Left lobe of liver (tissue), 2 donors: ENCODE measurements at places on chromosomes 12 and 14.

GRCh38 chr12:112357214-112357613 is 25.0 kb downstream of the HECTD4 start:
- no peak for DNase-seq

DNA sequence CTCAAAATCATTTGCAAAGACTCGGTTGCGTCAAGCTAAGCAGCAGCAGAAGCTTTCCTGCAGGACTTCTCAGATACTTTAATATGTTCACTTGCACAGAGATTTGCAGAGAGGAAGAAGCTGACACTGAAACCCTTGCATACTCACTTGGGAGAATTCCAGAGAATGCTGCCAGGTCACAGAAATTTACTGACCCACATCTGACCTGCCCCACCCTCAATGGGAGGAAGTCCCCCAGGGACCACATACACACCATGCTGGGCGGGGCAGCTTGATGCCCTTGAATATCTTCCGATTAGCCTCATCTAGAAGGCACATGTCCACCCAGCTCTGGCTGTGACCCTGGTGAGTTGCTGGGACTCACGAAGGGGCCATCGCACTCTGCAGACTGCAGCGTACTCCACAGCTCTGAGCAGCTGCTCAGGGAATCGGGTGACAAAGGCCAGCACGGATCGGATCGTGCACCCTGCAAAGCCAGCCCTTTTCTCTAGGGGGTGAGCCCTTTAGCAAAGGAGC is 83.2 kb downstream of the ITPK1 start:
- DNase-seq, result no peak

DNA sequence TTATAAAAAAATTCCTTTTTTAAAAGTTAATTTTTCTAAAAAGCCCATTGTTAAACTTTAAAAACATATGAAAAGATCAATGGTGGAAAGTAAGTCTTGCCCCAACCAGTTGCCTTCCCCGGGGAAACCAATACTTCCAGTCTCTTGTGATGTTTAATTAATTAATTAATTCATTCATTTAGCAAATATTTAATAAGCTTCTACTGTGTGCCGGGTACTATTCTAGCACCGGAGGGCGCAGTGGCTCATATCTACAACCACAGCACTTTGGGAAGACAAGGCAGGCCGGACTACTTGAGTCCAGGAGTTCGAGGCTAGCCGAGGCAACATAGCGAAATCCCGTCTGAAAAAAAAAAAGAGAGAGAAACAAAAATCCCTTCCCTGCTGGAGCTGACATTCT is 87.4 kb downstream of the HECTD4 start:
- no peak for DNase-seq

DNA sequence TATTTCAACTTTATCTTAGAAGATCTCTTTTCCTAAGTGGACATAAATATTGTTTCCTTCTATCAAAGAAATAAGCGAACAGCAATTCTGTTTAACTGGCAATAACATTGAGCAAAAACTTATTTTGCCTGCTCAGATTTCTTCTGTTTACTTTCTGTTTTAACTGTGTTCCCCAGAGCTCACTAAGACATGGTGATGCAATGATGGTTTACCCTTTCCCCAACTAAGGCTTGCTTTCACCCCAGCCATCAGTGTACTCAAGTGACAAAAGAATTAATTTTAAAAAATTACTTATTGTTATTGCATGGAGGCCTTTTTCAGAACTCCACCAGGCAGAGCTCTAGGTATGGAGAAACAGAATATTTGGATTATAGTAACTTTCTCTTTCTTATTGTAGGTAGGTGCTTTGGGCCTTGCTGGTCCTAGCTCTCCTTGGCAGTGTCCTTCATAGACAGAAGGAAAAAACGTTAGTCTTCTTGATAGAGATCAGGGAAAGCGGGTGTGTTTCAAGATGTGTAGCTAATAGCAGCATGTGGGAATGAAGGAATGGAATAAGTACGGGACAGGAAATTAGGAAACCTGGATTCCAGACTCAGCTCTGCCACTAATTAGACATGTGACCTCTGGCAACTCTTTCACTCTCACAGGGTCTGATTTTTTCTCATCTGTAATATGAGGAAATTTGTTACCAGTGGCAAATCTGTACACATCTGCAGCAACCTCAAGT is 14.6 kb upstream of the DDHD1 start:
- no peak for DNase-seq

- DNase-seq, result no peak
Observed at GRCh38 chr12:31018790-31019505, 54.7 kb upstream of the DDX11 start.

DNA sequence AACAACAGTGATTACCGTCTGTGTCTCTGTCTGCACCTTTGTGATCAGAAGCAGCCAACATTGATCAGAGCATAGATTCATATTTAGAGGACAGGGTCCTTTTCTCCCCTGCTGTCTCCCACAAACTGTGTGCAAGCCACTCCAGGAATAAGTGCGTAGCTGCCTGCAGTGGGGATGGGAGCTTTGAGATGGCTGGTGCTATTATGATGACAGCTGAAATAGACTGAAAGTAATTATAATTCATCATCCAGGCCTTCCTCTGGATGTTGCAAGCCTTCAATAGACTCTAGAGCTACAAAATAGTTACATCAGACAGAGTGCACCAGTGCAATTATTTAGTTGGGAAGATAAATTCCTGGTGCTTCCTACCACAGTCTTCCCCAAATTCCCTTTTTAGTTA is 68.1 kb downstream of the BORCS5 start:
- DNase-seq, result no peak

- no peak for DNase-seq
Observed at GRCh38 chr12:78085542-78086182, 255.0 kb downstream of the NAV3 start.

- DNase-seq, result no peak
Observed at GRCh38 chr12:105775343-105775742, 363.4 kb downstream of the NUAK1 start.

GRCh38 chr12:102342281-102343006 is 137.9 kb downstream of the IGF1 start:
- peak; percentile 54 for DNase-seq

DNA sequence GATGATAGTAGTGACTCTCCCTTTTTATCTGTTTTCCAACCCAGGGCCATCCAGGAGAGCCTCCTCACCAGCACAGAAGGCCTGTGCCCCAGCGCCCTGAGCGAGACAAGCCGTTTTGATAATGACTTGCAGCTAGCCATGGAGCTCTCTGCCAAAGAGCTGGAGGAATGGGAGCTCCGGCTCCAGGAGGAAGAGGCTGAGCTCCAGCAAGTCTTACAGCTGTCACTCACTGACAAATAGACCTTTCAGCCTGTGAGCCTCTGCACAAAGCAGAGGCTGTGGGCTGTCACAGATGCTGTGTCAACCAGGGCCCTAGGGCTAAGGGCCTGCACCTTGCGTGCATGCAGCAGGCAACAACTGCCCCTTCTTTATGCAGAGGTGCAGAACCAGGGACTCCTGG is 11.0 kb downstream of the C12orf76 start:
- no peak for DNase-seq

DNA sequence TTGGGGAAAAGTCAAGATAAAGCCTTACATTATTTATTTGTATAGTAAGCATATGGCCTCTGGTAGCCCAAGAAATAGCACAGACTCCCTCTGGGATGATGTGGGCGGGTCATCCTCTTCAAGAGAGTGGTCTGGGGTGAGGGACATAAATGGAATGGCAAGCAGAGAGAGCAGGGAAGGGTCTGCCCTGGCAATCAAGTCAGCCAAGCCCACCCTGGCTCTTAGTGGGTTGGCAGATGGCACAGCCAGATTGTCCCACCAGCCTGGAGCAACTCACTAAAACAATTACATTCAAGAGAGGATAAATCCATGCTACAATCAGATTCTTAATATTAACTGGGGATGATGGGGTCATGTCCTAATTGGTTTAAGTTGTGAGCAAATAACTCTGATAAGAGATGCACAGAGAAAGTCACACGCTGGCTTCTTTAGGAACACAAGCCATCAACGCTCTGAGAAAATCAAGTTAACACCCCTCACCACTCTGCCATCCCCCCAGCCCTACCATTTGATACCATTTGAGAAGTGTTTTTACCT is 2.8 kb upstream of the PELI2 start:
- DNase-seq, result no peak

- DNase-seq, result peak; percentile 87
Observed at GRCh38 chr14:33950320-33951182, at the start of gene EGLN3. Gene EGLN3, minus strand, starts transcription at chr14:33951074. Its CDS starts 322 bp downstream, at chr14:33950752.

GRCh38 chr14:41586237-41586636 is 20.4 kb upstream of the LRFN5 start:
- no peak for DNase-seq

- no peak for DNase-seq
Observed at GRCh38 chr12:98020376-98020775, 495.0 kb upstream of the TMPO start.

DNA sequence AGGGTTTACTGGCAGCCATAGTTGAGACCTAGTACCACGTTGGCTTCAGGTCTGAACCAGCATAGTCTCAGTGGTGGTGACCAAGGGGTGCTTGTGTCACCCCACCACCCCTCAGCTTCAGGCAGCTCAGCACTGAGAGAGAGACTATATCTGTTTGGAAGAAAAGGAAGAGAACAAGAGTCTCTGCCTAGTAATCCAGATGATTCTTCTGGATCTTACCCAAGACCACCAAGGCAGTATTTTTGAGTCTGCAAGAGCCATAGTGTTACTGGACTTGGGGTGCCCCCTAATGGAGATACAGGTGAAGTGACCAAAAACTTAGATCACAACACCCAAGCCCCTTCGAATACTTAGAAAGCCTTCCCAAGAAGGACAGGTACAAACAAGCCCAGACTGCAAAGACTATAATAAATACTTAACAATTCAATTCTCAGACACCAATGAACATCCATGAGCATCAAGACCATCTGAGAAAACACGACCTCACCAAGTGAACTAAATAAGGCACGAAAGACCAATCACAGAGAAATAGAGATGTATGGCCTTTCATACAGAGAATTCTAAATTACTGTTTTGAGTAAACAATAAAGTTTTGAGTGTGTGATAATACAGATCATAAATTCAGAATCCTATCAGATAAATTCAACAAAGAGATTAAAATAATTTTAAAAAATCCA is 107.0 kb downstream of the HELB start:
- no peak for DNase-seq

- DNase-seq, result no peak
Observed at GRCh38 chr14:96797582-96798349, 584 bp downstream of the VRK1 start.

- no peak for DNase-seq
Observed at GRCh38 chr12:25592725-25593495, 39.8 kb upstream of the LMNTD1 start.

DNA sequence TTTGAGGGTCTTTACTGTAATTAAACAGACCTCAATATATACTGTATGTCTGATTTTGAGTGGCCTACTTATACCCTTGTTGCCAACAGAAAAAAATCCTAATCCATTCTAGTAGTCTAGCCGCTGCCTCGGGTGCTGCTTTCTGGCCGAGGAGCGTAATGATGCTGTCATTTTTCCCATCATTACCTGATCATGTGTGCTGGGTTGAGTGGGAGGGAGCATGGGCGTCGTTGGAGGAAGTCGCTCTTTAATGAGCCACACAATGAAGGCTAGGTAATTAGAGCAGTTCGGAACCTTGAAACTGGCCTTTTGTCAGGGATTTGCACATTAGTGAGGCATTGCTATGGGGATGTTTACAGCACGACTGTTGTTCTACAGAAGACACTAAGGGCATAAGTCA is 76.1 kb upstream of the RFX4 start:
- DNase-seq, result no peak

DNA sequence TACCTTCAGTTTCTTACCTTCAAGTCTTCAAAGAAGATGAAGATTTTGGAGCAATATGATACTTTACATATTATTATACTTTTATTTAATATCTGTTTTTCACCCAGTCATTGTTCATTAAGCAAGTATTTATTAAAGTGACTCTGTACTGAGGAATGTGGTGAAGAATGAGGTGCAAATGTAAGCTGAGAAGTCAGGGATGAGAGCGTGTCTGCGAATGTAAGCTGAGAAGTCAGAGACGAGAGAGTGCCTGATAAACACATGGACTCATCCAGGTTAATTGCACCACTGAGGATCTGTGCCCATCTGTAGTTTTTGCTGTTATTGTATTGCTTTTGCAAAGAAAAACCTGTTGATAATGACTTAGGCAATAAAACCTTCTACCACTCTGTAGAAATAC is 211.9 kb upstream of the FAR2 start:
- no peak for DNase-seq

GRCh38 chr12:116159175-116159574 is 118.3 kb downstream of the MED13L start:
- no peak for DNase-seq

GRCh38 chr12:121184425-121184824 is 25.5 kb upstream of the P2RX4 start:
- no peak for DNase-seq

- no peak for DNase-seq
Observed at GRCh38 chr14:73576391-73576790, 7.4 kb downstream of the ACOT2 start.

DNA sequence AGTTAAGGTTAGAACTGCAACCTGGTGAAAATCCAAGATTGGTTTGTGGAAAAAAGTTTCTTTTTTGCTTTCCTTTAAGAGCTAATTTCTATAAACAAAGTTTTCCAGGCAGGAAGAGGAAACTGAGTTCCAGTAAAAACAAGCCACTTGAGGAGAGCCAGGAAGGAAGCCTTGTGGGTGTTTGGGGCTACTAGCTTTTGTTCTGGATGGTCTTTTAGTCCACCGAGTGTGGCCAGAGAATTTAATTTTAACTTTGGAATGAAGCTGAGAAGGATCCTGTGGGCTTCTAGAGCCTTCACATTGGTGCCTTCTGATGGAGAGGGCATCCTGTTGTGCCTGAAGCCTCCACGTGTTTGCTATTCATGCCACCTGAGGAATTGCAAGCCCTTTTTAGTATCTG is 327.9 kb downstream of the C12orf75 start:
- DNase-seq, result no peak

GRCh38 chr12:109247831-109248654 is 61.0 kb downstream of the FOXN4 start:
- DNase-seq, result peak; percentile 82

DNA sequence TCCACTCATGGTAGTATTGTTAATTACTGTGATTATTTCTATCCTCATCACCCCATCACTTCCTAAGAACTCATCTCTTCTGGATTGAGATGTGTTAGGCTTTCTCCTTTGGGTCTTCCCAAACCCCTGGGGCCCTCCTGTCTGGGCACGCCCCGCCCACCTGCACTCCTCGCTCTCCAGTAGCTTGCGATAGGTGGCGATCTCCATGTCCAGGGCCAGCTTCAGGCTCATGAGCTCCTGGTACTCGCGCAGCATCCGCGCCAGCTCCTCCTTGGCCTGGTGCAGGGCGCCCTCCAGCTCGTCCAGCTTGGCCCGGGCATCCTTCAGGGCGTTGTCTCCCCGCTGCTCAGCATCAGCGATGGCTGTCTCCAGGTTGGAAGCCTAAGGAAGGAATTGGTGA is 6.8 kb downstream of the KRT71 start:
- DNase-seq, result no peak

GRCh38 chr12:66164349-66164821 is 5.4 kb downstream of the TMBIM4 start:
- no peak for DNase-seq

GRCh38 chr12:11658791-11659190 is 9.3 kb downstream of the ETV6 start:
- no peak for DNase-seq

DNA sequence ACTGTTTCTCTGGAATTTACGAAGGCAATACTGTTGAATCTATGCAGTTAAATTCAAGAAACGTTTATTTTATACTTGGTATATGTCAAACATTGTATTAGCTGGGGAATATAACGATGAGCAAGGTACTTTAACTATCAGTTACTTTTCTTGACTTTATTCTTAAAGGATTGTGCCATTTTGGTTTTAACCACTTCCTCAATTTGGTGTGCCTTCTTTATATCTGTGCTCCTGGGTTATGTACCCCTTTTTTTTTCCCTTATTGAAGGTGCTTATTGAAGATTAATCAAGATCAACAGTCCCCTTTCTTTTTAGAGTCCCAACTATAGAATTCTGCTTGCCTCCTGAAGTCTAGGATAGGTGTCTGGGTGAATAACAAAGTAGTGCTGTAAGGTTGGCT is 5.8 kb downstream of the RAB21 start:
- DNase-seq, result no peak
